Tibial nerve (tissue), 4 donors: ENCODE measurements at places on chromosomes 11 and 22.

DNA sequence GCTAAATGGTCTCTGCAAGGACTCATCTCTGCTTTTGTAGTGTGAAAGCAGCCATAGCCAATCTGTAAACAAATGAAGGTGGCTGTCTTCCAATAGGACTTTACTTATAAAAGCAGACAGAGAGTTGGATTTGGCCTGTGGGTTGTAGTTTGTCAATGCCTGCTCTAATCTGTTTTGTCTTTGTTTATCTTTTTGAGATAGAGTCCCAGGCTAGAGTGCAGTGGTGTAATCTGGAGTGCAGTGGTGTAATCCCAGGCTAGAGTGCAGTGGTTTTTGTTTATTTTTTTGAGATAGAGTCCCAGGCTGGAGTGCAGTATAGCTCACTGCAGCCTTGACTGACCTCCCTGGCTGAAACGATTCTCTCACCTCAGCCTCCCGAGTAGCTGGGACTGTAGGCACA lies 8.6 kb downstream of the PPP6R3 start:
- no peaks in the 10 kb centered on the region for H3K36me3 ChIP-seq
- H3K27me3 ChIP-seq: no peaks in the 10 kb centered on the region
- H3K27ac ChIP-seq: no peak overlapping the region
- no peaks in the 10 kb centered on the region for H3K4me1 ChIP-seq
- DNase-seq: no peak

GRCh38 chr11:2293984-2294925 lies 7.5 kb downstream of the C11orf21 start:
- no peaks in the 10 kb centered on the region for H3K4me1 ChIP-seq
- H3K27ac ChIP-seq: no peak overlapping the region
- H3K4me3 ChIP-seq: no peak overlapping the region
- no peaks in the 10 kb centered on the region for H3K36me3 ChIP-seq
- no peak for DNase-seq

GRCh38 chr11:19923626-19924025 lies 211.0 kb downstream of the NAV2 start:
- H3K27me3 ChIP-seq: no peaks in the 10 kb centered on the region
- H3K27ac ChIP-seq: no peak overlapping the region
- H3K4me1 ChIP-seq: no peaks in the 10 kb centered on the region
- H3K36me3 ChIP-seq: no peaks in the 10 kb centered on the region
- H3K4me3 ChIP-seq: no peak overlapping the region
- DNase-seq: no peak

- H3K27me3 ChIP-seq: no peaks in the 10 kb centered on the region
- no peaks in the 10 kb centered on the region for H3K36me3 ChIP-seq
- no peak overlapping the region for H3K4me3 ChIP-seq
- no peaks in the 10 kb centered on the region for H3K4me1 ChIP-seq
- H3K27ac ChIP-seq: no peak overlapping the region
Observed at GRCh38 chr22:49017482-49018329, 810.0 kb downstream of the BRD1 start.

- H3K4me1 ChIP-seq: no peaks in the 10 kb centered on the region
- no peak overlapping the region for H3K4me3 ChIP-seq
- H3K36me3 ChIP-seq: no peaks in the 10 kb centered on the region
- H3K27ac ChIP-seq: no peak overlapping the region
Observed at GRCh38 chr11:130636722-130637464, 188.4 kb downstream of the ADAMTS15 start.

- H3K36me3 ChIP-seq: no peaks in the 10 kb centered on the region
- DNase-seq: peak; percentile 19
- H3K27me3 ChIP-seq: no peaks in the 10 kb centered on the region
- peak overlapping the region; percentile 82 for H3K4me3 ChIP-seq
- peaks cover 22% of the 10 kb centered on the region for H3K4me1 ChIP-seq
Observed at GRCh38 chr11:102111787-102112508, 1.7 kb downstream of the YAP1 start.

DNA sequence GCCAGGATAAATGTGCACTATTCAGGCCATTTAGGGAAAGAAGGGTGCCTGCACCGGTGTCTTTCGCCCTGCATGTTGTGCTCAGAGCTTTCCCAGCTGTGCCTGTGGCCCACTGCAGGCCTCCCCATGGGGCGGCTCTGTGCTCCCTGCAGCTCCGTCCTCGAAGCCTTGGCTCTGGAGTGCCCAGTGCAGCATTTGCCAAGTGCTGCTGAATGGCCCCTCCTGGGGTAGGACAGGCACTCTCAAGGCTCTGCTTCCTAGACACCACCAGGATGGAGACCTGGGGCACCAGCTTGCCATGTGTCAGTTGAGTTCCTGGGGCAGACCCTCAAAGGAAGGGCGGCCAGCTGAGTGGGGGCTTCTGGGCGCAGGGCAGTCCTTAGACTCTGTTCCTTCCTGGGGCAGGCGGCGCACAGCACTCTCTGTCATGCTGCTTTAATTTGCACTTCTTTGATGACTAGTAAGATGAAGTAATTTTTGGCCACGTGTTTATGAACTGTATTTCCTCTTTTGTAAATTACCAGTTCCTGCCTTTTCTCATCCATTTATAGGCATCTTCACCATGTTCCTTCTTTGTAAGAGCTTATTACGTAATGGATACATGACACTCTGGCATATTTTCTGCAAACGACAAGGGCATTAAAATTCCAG lies 32.1 kb upstream of the GNB1L start:
- H3K4me1 ChIP-seq: peaks cover 15% of the 10 kb centered on the region
- no peaks in the 10 kb centered on the region for H3K27me3 ChIP-seq
- H3K36me3 ChIP-seq: no peaks in the 10 kb centered on the region
- no peak overlapping the region for H3K4me3 ChIP-seq
- DNase-seq: no peak
- peak overlapping the region; percentile 14 for H3K27ac ChIP-seq
